Cerebellar nuclear complex (tissue), 1 donor: ENCODE measurements at places on chromosomes 11 and 22.

GRCh38 chr22:20576445-20576816 is 69.0 kb downstream of the MED15 start:
- no peak for DNase-seq

- no peak for DNase-seq
These were observed 3.8 kb upstream of the LRRC74B start for GRCh38 chr22:21041937-21042336.

DNA sequence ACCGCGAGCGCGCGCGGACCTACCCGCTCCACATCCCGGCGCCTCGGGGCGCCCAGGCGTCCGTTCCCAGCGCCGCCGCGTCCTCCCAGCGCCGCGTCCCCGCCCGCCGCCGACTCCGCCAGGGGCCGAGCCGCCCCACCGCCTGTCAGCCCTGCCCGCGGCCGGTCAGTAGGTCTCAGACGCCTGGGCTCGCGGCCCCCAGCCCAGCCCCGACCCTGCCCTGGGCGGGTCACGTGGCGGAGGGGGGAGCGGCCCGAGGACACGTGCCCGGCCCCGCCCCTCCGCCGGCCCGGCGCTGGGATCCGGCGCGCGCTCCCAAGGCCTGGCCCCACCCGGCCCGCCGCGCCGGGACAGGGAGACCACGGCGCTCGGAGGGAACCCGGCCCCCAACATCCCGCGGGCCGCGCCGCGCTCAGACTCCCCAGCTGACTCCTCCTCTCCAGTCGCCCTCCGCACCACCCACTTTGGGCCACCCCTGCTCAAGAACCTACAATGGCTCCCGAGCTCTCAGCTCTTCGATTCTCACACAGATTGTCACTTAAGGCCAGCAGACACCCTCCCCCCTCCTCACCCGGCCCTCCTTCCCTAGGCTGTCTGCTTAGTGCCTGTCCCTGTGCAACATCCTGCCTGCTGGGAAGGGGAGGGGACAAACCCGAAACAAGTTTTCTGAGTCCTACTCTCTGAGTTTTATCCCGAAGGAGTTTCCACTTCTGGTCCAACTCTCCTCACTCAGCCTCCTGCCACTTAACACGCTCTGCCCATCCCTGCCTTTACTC is at the start of gene RAB3IL1:
Gene RAB3IL1, minus strand, starts transcription at position 233 of the 776 bp plus-strand sequence. Its CDS starts 199 bp downstream, at position 34.
- DNase-seq, result no peak

GRCh38 chr11:10108915-10109680 is 184.9 kb downstream of the SBF2 start:
- no peak for DNase-seq

DNA sequence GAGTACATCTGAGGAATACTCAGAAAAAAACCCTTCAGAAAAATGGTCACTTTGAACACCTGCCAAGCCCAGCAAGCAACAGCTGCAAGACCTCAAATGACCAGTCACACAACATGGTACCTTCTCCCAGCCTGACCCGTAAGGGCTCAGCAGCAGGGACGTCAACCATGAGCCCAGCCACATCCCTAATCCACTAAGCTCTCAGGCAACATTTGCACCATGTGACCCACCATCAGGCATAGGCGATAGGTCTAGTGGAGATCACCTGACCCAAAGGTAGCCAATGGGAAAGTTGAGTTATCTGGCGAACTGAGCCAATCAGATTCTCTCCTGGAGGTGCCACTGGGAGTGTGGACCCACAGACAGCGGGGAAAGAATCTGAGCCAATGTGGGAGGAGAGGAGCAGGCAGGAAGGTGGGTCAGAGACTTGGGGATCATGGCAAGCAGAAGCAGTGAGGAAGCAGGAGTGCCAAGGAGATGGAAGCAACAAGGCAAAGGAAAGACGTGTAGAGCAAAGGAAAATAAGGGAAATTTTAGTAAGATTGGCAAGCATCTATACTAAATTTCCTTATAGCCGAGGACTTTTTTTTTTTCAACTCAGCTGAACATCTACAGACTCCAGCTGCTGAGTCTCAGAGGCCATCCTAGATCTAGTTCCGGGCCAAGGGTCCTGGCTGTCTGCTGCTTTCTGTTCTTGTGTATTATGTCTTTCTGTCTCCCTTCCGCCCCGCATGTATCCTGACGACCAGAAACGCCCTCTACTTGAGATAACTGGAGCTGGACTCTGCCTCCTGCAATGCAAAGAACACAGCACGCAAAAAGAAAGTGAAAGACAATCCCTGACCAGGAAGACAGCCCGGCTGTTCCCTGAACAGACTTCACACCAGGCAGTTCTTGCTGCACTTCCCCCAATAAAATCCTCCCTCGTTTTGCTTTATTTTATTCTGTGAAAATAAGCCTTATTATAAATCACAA is 11.0 kb upstream of the PLAAT2 start:
- DNase-seq, result no peak

GRCh38 chr11:60211206-60211605 is 28.3 kb upstream of the MS4A6A start:
- DNase-seq, result no peak

DNA sequence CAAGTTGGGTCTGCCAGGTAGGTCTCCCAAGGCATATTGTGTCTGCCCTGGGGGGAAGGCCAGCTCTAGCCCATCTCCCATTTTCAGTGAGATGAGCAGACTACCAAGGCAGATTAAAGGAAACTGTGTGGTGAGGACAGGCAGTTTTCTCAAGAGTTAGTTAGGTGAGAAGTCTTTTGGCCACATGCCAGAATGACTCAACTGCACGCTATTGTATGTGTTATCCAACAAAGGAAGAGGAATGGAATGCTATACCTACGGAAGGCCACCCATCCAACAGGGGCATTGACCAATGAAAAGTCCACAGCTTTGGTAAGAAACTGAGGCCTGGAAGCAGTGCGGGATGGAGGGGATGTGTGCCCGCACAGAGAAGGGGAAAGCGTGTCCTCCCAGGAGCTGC is 941.7 kb downstream of the NTM start:
- no peak for DNase-seq

DNA sequence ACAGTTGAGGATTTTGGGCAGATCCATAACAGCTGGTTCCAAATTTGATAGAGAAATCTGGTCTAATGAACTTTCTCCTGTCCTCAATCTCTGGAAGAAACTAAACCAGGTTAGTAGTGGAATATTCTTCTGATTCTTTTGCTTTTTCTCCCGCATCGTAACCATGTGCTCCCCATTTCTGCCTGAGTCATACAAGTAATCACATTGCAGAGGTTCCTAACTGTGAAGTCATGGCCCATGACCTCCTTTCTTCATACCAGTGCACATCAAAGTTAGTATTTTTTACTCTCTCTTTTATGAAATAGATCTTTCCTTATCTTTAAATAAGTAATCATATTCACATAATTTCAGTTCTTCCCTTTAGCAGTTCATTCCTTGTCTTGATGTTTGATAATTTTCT is 249.0 kb downstream of the DYNC2H1 start:
- no peak for DNase-seq

GRCh38 chr22:27474112-27474571 is 327.4 kb downstream of the MN1 start:
- no peak for DNase-seq

GRCh38 chr11:30016588-30017363 is at the start of gene KCNA4:
KCNA4 (minus strand) TSS chr11:30017030; CDS start chr11:30012678, 4,352 bp downstream.
- no peak for DNase-seq

DNA sequence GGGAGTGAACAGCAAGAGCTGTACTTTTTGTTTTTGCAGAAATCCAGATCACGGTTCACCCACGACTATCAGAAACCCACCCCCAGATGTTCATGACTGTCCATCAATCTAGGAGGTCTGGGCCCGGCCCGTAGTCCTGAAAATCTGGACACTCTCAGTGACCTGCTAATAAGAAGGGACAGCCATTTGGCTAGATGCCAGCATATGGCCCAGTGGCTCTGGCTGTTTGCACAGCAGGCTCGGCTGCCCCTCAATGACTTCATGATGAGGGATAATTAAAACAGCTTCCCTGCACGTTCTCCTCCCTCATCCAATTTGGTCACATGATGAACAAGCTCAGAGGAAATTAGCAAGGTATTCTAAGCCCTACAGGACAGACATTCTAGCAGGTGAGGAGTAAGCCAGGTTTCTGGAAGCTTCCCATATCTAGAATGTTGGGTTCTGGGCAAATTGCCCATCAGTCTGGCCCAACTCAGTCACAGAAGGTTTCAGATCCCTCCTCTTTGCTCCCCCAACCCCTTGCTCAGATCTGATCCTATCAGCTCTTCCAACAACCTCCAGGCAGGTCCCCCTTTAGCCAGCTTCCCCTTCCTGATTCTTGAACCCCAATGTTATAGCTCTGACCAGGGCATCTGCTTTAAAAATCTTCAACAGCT is 397.3 kb downstream of the SHANK2 start:
- no peak for DNase-seq

GRCh38 chr11:32034680-32035079 is 56.2 kb upstream of the RCN1 start:
- no peak for DNase-seq

- no peak for DNase-seq
These were observed 421.8 kb downstream of the NTM start for GRCh38 chr11:131792243-131792642.

DNA sequence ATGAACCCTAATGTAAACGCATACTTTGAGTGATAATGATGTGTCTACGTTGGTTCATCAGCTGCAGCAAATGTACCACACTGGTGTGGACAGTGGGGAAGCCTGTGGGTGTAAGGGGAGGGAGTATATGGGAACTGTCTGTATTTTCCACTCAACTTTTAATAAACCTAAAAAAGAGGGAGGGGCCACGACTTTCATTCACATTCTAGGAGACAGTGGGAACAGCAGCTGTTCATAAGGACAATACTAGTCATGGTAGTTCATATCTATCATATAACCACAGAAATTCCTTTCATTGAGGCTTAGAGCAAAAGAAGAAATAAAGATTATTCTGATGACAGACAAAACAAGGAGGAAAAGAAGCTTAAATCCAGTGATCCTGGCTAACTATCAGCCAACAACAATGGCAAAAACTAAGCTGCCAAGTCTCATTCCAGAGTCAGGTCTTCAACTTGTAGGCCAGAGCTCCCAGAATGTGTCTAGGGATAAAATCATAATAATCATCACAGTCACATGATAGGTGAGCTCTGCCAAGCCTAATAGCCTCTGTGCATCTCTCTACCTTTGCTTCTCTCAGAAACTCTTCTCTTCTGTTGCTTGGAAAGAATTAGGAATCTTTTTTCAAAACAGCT is 59.4 kb upstream of the CHRM4 start:
- DNase-seq, result no peak

DNA sequence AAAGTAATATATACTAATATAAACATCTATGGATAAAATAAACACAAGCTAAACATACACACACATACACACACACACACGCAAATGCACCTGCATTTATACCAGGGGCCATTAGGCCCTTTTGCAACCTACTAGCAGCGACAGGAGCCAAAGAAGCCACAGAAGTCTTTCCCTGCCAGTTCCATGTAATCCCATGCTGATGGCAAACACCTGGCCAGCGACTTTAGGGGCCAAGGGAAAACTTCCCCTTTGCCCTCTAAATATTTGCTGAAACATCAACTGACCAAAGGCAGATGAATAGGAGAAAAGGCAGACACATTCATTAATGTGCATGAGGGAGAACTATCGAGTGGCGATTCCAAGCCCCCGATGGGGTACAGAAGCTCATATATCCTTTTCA is 14.8 kb upstream of the P2RY2 start:
- DNase-seq, result no peak

- no peak for DNase-seq
These were observed 6.6 kb downstream of the OR51F1 start for GRCh38 chr11:4763096-4763495.

GRCh38 chr11:30914143-30914762 is 328.1 kb upstream of the MPPED2 start:
- DNase-seq, result no peak

GRCh38 chr22:29689880-29690213 is 30.0 kb upstream of the CABP7 start:
- no peak for DNase-seq

- DNase-seq, result no peak
These were observed 4.3 kb upstream of the LMO1 start for GRCh38 chr11:8267831-8268529.

- no peak for DNase-seq
These were observed 379 bp upstream of the BRMS1 start for GRCh38 chr11:66345316-66345649.
